ENCODE measurements at places on chromosomes 1 and 21.

DNA sequence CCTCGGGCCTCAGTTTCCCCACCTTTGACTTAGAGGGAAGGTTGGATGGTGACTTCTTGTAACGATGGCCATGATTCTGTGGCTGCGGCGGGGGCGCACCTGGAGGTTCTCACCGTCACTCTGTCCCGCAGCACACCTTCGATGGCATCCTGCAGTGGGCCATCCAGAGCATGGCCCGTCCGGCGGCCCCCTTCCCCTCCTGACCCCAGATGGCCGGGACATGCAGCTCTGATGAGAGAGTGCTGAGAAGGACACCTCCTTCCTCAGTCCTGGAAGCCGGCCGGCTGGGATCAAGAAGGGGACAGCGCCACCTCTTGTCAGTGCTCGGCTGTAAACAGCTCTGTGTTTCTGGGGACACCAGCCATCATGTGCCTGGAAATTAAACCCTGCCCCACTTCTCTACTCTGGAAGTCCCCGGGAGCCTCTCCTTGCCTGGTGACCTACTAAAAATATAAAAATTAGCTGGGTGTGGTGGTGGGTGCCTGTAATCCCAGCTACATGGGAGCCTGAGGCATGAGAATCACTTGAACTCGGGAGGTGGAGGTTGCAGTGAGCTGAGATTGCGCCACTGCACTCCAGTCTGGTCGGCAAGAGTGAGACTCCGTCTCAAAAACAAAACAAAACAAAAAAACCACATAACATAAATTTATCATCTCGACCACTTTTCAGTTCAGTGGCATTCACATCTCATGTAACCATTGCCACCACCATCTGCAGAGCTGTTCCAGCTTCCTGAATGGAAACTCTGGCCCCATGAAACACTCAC is 2.1 kb upstream of the PFKL start:
- peak; percentile 61 for DNase-seq

DNA sequence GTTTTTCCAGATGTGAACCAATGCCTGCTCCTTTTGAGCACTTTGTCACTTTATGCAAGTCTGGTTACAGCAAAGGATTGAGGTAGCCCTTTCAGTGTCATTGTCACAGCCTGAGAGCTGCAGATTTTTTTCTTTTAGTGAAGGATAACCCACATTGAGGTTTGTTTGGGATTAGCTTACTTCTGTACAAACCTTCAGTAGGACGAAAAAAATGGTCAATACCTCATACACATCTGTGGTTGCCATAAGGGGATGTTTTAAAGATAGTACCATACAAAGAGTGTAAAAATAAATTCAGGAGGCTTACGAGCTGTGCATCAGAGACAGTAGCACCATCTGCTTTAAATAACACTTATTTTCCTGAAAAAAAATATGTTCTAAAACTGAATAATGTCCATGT is 566.0 kb downstream of the AJAP1 start:
- DNase-seq = no peak

DNA sequence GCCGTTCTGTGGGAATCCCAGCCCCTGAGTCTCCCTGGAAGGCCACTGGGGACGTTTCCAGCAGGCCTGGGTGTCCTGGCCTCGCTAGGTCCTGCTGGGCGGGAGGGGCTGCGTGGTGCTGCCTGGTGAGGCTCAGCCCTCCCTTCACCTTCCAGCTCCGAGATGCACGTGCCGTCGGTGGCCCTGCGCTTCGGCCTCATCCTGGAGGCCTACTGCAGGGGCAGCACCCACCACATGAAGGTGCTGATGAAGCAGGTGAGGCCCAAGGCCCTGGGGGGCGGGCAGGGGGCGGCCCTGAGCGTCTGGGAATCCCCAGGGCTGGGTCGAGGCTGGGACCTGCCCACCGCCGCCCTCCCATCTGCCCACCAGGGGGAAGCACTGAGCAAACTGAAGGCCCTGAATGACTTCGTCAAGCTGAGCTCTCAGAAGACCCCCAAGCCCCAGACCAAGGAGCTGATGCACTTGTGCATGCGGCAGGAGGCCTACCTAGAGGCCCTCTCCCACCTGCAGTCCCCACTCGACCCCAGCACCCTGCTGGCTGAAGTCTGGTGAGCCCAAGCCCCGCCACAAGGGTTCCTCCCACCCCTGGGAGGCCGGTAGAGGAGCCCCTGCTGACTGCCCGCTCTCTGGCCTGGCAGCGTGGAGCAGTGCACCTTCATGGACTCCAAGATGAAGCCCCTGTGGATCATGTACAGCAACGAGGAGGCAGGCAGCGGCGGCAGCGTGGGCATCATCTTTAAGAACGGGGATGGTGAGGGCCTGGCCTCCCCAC is 70.3 kb downstream of the PIK3CD start:
- DNase-seq = no peak

DNA sequence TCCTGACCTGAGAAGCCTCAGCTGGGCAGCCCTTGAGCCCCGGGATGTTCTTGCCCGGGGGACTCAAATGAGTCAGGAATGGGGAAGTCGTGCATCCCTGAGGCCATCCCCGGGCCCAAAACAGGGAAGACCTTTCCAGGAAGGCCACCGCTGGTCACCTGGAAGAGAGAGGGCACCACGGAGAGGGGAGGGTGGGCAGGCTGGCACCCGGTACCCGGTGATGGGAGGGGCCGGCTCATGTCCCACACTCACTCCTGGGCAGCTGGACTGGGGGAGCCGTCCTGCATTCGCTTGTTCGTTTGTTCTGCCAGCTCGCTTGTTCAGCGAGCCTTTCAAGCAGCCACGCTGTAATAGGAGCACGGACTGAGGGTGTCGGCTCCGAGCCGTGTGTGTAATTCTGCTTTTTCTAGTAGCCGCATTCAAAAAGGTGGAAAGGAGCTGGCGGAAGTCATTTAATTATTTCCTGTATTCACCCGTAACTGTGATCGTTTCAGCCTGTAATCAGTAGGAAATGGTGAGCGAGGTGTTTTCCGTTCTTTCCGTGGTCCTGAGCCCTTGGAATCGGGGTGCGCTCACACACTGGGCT is 48.4 kb upstream of the CCDC27 start:
- DNase-seq = no peak

GRCh38 chr1:180278596-180279395 is 48.7 kb downstream of the LHX4 start:
- DNase-seq = no peak

DNA sequence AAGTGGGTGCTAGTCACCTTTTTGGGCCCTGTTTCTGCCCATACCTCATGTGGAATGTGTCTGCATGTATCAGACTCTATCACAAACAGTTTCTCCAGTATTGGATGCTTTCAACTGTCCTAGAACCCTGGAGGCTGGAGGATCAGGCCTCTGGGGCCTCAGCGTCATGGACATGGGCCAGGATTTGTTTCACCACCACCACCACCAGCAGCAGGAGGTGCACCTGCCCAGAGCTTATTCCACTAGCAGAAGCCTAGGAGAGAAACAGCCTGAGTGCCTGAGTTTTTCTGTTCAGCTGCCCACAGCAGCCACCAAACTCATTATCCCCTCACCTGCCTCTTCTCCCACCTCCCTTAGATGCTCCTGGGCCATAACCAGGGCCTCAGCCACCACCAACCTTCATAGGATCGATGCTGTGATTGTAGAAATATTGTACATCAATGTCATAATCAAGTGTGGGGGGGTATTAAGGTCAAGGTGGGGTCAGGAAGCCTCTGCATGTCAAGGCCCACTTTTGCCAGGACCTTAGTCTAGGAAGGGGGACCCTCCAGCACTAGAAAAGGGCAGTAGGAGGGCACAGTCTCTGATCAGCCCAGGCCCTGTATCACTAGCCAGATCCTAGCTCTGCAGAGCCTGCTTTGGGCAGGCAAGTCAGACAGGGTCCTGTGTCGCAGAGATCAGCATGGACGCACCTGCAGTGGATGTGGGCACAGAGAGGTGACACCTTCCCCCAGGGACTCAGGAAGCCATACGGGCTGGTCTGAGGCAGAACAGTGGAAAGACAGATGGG is 9.3 kb downstream of the DMAP1 start:
- no peak for DNase-seq

DNA sequence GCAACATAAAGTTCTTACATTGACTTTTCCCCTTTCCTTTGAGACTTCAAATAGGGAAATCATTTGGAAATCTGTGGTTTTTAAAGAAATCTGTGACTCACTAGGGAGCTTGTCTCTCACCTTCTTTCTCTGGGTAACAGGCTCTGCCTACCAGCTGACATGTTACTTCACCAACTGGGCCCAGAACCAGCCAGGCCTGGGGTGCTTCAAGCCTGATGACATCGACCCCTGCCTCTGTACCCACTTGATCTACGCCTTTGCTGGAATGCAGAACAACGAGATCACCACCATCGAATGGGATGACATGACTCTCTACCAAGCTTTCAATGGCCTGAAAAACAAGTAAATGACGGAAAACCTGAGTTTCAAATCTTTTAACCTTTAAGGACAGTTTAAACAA is 9.2 kb upstream of the CHIA start:
- no peak for DNase-seq

GRCh38 chr1:1853593-1854257 is 37.2 kb downstream of the GNB1 start:
- no peak for DNase-seq

DNA sequence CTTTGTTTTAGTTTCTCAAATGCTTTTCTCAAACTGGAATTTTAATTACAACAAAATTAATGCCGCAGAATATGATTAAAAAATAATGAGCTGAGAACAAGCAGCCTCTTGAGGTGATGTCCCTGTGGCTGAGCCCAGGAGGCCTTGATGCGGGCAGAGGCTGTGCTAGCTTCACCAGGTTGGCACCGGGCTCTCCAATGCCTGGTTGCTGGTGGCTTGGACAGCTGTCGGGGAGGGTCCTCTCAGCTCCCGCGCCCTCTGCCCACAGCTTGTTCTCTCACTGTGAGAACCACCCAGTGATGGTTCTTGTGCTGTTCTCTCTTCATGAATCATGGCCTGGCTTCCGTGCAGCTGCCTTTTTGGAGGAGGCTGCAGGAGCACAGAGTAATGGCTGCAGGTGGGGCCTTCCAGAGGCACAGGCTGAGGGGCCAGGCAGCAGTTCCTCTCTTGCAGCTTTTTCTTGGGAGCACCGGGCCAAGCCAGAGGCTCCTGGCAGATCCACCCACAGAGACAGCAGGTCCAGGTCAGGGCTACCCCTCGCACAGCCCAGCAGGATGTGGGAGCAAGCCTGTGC is 156.3 kb downstream of the PCBP3 start:
- DNase-seq = no peak

DNA sequence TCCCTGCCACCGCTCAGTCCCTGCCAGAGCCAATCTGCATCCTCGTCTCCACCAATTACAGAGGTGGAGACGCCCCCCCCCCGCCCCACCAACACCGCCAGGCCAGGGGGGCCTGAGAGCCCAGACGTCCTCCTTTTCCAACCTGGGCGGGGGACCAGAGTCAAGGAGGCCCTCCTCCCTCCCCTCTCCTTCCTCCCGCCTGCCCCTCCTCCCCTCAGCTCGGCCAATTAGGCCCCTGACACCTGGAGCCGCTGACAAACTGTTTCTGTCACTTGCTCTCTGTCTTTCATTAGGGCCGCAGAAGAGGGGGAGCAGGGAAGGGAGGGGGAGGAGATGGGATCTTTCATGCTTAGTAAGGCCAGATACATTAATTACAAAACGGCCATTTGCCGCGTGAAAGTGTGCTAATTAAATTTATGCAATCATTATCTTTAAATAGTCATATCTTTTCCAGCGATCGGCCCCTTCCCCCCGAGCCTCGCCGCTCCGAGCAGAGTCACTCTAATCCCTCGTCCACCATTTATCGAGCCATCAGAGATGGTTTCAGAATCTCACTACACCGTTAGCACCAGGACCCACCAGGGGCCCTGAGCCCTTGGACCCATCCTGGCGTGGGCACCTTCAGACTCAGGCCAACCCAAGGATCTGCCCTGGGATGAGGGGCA is 94.7 kb downstream of the PAX7 start:
- no peak for DNase-seq
